C1 segment of cervical spinal cord (tissue), 14 donors: ENCODE measurements at places on chromosomes 5 and 9.

- no peak for DNase-seq
Measured at GRCh38 chr5:143113461-143113860, 290.0 kb downstream of the NR3C1 start.

DNA sequence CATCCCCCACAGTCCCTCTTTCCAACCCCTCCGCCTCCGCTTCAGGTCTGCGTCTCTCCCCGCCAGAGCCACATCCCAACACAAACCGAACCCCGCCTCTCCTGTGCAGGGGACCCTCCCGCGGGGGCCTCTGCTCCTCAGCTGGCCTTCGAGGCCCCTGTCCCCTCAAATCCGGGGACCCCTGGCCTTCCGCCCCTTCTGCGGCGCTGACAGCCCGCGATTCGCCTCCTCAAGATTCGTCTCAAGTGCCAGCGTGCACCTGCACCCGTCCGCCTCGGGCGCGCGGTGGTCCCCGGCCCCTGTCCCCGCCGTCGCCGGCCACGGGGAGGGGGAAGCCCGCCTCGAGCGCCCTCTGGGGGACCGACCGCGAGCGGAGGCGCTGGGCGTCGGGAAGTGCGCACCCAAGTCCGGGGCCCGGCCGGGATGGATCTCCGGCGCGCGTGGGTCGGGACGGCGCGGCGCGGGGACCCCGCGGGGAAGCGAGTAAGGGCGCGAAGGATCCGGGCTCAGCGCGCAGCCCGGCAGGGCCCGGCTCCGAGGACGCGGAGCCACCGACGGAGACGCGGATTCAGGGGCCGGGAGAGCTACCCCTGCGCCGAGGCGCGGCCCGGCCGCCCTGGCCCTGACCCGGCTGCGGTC is 623 bp downstream of the FLT4 start:
- no peak for DNase-seq

GRCh38 chr5:149961957-149962409 is 1.4 kb downstream of the SLC26A2 start:
- no peak for DNase-seq

DNA sequence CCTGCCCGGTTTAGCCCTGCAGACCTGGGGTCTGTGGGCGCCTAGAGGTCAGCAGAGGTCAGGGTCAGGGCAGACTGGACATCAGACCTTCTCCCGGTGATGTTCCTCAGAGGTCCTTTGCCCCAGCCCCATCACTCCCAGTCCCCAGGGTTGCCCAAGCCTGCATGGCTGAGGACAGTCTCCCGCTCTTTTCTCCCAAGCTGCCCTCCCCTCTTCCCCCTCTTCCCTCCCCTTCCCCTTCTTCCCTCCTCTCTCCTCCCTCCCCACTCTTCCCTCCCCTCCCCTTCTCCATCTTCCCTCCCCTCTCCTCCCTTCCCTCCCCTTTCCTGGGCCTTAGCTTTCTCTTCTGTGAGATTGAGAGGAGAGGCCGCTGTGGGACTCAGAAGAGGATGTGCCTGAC is 10.4 kb downstream of the LHX3 start:
- DNase-seq, result no peak

GRCh38 chr5:144463481-144464223 is 293.0 kb downstream of the KCTD16 start:
- DNase-seq, result no peak

GRCh38 chr9:26945591-26945990 is 1.5 kb downstream of the PLAA start:
- no peak for DNase-seq
